Osteocyte (in vitro differentiated cells): ENCODE measurements at places on chromosomes 3 and 15. TPM values are rescaled to one million over a fixed set of nuclear protein-coding genes. Genes with fewer than 3 reads are reported as not detected.
A peak's percentile ranks its signal among the peaks of the same experiment; 100 is the strongest.

DNA sequence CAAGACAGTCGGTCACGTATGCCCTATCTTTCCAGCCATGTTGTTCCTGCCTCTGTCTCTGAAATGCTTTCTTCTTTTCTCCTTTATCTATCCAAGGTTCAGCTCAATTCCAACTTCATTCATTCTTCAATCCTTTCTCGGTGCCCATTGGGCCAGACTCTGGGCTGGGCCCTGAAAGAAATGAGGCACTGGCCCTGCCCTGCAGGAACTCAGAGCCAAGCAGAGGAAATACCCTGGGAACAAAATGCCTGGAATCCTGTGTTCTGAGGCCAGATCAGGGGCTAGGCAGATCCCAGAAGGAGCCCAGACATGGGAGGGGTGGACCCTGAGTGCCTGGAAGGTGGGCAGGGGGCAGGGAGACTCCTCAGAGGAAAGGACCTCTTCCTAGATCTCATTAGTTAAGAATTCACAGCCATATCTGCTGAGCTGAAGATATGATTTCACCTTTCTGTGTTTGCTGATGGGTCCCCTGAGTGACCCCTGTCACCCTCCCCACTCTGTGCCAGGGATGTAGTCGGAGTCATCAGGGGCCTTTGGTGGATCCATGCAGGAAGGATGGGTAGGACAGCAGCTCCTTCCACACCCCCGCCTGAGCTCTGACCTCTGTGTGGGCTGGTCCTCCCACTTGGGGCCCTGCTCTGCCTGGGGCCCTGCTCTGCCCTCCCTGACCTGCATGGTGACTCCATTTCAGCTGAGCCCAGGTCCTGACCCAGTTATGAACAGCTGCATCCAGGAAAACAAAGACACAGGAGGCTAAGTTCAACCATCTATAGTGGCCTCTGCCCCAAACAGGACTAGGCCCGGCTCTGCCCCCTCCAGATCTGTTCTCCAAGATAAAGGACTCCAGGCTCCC, 5.3 kb upstream of the DAPK2 start:
- DNase-seq, result no peak

DNA sequence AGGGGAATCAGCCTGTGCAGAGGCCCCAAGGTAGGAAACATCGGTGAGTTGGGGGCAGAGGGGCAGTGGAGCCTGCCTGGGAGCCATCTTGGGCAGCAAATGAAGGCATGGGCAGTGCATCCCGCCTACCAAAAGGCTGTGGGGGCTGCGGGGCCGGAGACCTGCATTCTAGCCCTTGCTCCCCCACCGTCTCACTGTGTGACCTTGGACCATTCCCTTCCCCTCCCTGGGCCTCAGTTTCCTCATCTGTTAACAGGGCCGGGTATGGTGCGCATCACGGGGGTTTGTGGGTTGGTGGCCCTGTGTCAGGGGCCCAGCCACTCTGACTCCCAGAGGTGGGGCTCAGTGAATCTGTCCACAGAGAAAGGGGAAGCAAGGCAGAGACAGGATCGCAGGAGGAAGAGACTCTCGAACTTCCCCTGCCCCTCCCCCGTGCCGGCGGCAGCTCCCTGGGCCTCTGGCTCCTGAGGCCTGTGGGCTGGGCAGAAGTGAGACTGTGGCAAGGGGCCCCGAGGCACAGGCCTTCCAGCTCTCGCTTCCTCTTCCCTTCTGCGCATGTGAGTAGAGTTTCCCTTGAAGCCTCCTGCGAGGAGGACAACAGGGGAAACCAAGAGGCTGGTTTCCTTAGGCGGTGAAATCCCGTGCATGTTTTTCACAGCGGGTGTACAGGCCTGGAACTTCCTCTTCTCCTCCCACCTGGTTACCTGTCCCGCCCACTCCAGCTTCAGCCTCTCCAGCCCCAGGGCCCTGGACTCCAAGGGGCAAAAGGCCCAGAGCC, 42.9 kb downstream of the IDH2 start:
- no peak for DNase-seq

GRCh38 chr3:144173491-144173890, 201.9 kb downstream of the DIPK2A start:
- no peak for DNase-seq

- DNase-seq, result no peak
Measured at GRCh38 chr3:119497820-119498185, 544 bp upstream of the TIMMDC1 start.

DNA sequence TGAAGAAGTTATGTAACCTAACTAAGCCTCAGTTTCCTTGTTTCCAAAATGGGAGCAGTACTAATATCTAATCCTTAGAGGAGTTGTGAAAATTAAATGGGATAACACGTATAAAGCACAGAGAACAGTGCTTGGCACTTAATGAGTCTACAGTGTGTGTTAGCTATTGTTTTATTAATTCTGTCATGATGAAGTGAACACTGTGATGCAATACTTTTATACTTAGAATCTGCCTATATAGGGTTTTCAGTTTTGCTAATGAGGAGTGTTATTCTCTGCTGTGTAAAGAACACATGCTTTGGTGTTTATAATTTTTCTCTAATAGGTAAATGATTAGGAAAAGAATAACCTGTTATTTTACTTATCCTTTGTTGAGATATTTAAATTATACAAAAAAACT, 65.2 kb downstream of the MBNL1 start:
- no peak for DNase-seq

DNA sequence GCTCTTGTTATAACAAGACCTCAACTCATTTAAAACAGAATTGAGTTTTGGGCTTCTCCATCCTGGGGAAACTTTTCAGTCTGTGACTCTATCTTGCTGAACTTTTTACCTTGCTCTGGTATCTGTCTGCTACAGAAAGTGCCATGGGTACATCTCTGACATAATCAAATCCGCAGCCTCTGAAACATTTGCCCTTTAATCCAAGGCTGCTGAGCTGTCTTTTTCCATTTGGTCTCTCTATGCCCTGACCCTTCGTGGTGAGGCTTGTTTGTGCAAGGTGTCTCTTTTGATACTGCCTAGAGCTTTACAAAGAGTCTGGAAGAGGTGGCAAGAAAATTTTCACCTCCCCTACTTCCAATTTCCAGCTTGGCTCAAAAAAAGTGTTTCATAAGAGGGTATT, 11.3 kb downstream of the TMEM108 start:
- DNase-seq, result no peak

GRCh38 chr3:41673650-41674049, 288.3 kb downstream of the ULK4 start:
- DNase-seq, result no peak

GRCh38 chr15:30903497-30904187, at the start of gene FAN1:
TSS of gene FAN1 (plus strand) at chr15:30903915. CDS start at chr15:30904664, 749 bp downstream.
- DNase-seq, result peak; percentile 91

DNA sequence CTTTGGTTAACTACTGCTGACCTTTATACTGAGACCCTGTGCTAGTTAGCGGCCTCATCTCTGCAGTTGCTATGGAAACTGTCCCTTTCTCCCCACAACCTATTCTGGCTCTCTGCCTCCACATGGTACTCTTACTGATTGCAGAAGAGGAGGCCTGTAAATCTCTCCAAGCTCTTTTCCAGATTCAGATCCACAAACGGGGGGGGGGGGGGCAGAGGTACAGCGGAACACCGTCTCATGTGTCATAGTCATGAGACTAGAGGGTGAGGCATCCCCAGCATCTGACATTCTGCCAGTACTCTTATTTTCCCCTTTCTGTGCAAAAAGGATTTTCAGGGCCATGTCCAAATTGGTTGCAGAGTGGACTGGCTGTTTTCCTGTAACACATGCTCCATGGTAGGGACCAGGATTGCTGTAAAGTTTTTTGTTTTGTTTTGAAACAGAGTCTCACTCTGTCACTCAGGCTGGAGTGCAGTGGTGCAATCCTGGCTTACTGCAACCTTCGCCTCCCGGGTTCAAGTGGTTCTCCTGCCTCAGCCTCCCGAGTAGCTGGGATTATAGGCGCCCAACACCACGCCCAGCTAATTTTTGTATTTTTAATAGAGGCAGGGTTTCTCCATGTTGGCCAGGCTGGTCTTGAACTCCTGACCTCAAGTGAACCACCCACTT, 8.3 kb upstream of the MAP1A start:
- DNase-seq, result no peak

- no peak for DNase-seq
Measured at GRCh38 chr3:184240384-184241140, 8.2 kb downstream of the ALG3 start.

DNA sequence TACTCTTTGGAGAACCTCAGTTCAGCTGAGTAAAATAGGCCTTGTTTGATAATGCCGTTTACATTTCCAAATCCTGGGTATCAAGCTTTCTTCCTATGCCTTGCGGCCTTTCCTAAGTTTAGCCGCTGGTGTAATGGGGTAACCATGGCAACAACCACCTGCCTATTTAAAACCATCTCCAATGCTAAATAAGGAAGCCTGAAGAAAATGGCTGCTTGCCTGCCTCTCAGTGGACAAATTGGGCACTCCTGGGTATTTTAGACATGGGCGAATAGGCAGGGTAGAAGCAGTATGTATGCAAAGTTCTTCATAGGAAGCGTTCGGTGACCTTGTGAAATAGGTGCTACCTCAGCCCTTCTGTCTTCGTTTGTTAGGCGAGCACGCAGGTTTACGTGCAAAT, 122.7 kb downstream of the DGKG start:
- DNase-seq, result no peak

DNA sequence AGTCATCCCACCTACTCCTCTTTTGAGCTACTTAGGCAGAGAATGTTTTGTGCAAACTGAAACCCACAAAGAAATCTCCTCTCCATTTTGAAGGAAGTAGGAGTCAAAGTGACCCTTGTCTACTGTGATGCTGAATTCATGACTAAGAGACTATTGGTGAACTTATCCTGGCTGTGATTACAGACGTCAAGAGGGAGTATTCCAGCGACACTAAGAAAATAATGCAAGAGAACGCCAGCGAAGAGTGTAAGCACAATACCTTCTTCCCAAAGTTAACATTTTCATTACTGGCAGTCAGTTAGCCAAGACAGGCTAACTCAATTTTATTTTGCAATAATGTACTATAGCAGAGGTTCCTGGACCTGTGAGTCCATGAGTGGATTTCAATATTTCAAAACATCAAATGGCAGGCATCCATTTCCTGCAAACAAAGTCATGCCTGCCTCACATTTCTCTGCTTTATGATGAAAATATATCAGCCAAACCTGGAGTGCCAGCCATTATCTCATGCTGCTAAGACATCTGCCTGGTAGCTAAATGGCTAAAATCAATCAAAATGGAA, 59.0 kb downstream of the CTNNB1 start:
- DNase-seq, result no peak

- DNase-seq, result no peak
Measured at GRCh38 chr15:60062826-60063225, 58.7 kb downstream of the FOXB1 start.

- no peak for DNase-seq
Measured at GRCh38 chr15:74384566-74384880, 17.1 kb upstream of the CYP11A1 start.

- no peak for DNase-seq
Measured at GRCh38 chr15:51856714-51857380, 27.4 kb downstream of the TMOD3 start.

GRCh38 chr3:157023226-157023625, 136.7 kb downstream of the CCNL1 start:
- no peak for DNase-seq

DNA sequence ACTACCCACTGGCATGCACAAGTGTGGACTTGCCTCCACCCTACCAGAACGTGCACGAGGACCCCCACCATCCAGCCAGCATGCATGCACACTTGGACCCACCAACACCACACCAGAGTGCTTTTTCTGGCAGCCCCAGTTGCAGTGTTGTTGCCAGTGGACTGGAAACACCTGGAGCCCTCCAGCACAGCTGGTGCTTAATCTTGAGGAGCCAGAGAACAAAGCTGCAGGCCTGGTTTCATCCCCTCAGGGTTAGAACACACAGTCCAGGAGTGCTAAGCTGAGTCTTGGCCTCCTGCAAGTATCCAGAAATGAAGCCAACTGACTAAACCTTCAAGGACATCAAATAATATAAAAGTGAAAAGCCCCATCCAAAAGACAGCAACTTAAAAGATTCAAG, 888.0 kb downstream of the NTRK3 start:
- DNase-seq, result no peak

DNA sequence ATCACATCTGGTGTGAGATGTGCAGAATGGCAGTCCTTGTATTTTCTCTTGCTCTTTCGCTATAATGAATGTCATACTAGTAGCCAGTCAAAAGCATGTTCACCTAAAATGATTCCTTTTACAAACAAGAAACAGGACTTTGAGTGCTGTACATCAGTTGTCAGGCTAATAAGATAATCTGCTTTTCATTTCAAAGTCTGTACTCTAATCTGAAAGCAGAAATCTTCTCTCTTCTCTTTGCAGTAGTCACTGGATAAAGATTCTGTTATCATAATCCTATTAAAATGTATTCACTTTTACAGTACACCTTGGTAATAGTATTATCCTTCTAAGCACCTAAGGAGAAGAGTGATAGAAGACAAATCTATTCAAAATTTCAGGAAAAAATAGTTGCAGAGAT, 300.1 kb downstream of the MFSD1 start:
- no peak for DNase-seq

DNA sequence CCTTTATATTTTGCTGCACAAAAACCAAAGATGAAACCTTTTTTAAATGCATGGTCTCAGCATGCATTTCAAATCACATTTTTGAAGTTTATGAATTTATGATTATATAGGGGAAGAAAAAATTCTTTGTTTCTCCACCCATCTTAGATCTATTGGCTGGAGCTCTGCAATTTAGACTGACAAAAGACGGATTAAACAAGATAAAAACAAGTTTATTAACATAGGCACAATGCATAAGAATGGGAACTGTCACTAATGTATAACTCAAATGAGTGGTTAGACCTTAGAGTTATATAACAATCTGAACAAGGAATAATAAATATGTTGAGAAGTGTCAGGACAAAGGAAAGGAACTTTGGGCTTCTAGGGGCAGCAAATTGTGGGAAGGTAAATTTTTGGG, 132.5 kb downstream of the SERPINI1 start:
- DNase-seq, result no peak

DNA sequence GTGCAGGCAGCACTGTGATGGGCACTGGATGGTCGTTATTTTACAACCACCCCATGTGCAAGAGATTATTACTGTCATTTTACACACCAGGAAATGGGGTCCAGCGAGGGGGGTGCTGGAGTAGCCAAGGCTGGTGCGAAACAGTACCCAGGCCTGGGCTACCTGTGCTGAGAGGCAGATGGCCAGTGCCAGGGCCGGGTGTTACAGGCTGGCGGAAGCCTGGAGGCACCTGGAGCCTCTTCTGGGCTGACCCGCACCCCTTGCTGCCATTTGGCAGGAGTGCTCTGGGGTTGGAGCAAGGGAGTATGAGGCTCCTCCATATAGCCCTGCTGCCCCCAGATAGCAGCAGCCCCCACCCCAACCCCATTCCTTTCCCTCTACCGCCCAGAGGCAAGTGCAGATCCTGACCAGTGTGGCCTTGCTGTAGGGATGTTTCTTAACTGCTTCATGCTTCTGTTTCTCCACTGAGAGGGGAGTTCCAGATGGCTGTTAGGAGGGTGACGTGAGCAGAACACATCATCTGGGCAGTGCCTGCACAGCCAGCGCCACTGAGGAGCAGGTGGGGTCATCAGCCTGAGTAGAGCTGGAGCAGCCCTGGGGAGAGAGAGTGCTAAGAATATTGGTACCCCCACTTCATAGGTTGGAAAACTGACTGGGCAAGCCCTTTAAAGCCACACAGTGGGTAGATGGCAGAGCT, 15.3 kb downstream of the SNX33 start:
- DNase-seq, result no peak

TMEM44 gene
- total RNA-seq, result 27.9 and 34.2 TPM in 2 replicates

SHF gene
- total RNA-seq, result 15.7 and 15.8 TPM in 2 replicates

ISLR2 gene
- 6.1 TPM in 2 replicates for total RNA-seq

MUC20 gene
- total RNA-seq, result 6.2 and 7.6 TPM in 2 replicates

CCR3 gene
- not detected in 2 replicates for total RNA-seq

THBS1 gene
- 812 and 849 TPM in 2 replicates for total RNA-seq
